ENCODE measurements at places on chromosomes 1 and 21.
A peak's percentile ranks its signal among the peaks of the same experiment; 100 is the strongest.

- no peak for DNase-seq
Observed at GRCh38 chr1:28338897-28339296, 10.1 kb downstream of the MED18 start.

DNA sequence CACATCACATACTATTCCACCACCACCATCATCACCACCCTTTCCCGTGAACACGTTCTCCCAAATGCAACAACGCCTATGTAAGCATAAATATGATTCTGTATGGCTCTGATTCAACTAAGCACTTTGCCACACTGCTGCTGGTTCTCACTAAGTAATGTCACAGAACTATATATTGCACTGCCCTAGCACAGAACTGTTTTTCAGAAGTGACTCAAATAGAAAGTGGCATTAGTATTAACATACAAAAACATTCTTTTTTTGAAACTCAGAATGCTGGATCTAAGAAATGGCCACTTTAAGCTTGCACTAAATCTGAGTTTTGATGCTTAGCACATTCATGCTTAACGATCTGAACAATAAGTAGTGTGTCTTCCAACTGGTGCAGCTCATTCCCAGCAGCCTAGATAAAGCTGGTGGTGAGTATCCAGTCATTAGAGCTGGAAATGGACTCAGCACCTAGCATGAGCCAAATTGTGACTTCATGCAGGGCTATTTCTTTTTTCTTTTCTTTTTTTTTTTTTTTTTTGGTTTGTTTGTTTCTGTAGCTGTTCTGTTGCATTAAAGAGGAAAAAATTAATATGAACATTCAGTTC lies 46.2 kb upstream of the ZC3H11B start:
- no peak for DNase-seq

- DNase-seq = peak; percentile 88
Observed at GRCh38 chr1:17516303-17517214, 22.9 kb upstream of the ARHGEF10L start.

DNA sequence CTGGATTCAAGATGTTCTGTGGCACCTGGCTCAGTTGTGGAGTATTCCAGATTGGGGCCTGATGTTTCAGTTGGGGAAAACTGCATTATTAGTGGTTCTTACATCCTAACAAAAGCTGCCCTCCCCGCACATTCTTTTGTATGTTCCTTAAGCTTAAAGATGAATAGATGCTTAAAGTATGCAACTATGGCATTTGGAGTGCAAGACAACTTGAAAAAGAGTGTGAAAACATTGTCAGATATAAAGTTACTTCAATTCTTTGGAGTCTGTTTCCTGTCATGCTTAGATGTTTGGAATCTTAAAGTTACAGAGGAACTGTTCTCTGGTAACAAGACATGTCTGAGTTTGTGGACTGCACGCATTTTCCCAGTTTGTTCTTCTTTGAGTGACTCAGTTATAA lies 7.2 kb downstream of the FPGT start:
- no peak for DNase-seq

GRCh38 chr21:45516071-45516670 lies 26.1 kb downstream of the SLC19A1 start:
- peak; percentile 41 for DNase-seq

DNA sequence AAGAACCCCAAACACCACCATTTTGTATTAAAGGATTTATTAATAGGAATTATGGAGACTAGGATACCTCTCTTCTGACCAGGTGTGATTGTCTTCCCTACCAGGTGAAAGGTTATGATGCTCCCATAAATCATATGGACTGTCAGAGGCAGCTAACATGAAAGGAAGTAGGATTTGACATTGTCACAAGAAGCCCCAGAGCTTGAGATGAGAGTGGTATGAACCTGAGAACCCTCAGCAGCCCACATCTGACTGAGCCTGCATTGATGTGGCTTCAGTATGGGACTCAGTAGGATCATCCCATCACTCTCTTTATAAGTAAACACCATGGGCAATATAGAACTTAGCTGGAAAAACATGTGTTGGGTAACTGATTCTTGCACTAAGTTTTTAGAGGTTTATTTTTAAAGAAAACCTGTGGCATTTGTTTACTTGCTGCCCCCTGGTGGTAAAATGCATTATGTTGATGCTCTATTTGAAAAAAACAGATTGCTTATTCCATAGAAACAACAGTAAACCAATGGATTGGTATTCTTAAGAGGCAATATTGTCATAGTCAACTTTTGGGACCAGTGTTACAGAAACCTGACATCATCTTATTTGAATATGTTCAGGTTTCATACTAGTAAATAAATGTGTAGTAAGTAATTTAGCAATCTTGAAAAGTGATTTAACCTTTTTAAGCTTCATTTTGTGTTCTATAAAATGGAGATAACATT lies 16.6 kb upstream of the CACYBP start:
- no peak for DNase-seq

DNA sequence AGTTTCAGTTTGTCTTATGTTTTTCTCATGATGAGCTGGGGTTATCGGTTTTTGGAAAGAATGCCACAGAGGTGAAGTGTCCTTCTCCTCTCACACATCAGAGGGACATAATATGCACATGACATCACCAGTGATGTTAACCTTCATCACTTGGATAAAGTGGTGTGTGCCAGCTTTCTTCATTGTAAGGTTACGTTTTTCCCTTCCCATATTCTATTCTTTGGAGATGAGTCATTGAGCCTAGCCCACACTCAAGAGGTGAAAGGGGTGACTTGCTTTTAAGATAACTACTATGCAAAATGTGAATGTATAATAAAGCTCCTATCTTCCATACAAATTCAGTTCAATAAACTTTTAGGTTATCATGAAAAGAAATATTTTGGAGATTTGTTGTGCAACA lies 36.7 kb upstream of the MAGI3 start:
- DNase-seq = no peak

- no peak for DNase-seq
Observed at GRCh38 chr1:85940656-85941306, 215.8 kb downstream of the COL24A1 start.

Data from mucosa of descending colon (tissue), 3 donors.